ENCODE measurements at places on chromosomes 6 and 20. TPM values are rescaled to one million over a fixed set of nuclear protein-coding genes. Genes with fewer than 3 reads are reported as not detected.

The TMEM239 gene
- 0.09 TPM for polyA plus RNA-seq

The NFATC2 gene
- polyA plus RNA-seq: 2.1 TPM

The TMEM74B gene
- 5.5 TPM for polyA plus RNA-seq

The ADGRF1 gene
- 46.8 TPM for polyA plus RNA-seq

The TGM3 gene
- polyA plus RNA-seq: 0.82 TPM

The SIRPB2 gene
- polyA plus RNA-seq: 1.0 TPM

The MMUT gene
- 52.7 TPM for polyA plus RNA-seq

The JPH2 gene
- polyA plus RNA-seq: 1.8 TPM

The LRFN2 gene
- polyA plus RNA-seq: 1.1 TPM

The VSTM2L gene
- 2.9 TPM for polyA plus RNA-seq

The BEND6 gene
- 6.3 TPM for polyA plus RNA-seq

The CRISP2 gene
- polyA plus RNA-seq: 0.10 TPM

The HTR1B gene
- 0.46 TPM for polyA plus RNA-seq

The SAMHD1 gene
- polyA plus RNA-seq: 28.3 TPM

The BFSP1 gene
- polyA plus RNA-seq: 3.5 TPM
